ENCODE measurements at places on chromosomes 7 and 10.

DNA sequence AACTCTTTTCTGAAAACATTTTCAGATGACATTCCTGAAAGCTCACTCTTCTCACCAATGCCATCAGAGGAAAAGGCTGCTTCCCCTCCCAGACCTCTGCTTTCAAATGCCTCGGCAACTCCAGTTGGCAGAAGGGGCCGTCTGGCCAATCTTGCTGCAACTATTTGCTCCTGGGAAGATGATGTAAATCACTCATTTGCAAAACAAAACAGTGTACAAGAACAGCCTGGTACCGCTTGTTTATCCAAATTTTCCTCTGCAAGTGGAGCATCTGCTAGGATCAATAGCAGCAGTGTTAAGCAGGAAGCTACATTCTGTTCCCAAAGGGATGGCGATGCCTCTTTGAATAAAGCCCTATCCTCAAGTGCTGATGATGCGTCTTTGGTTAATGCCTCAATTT is 16.5 kb downstream of the ANLN start:
- no peak for DNase-seq

GRCh38 chr7:143214789-143215679 is 6.8 kb upstream of the TAS2R40 start:
- DNase-seq = peak; percentile 61

- no peak for DNase-seq
These were observed 22.2 kb upstream of the PARP12 start for GRCh38 chr7:140084972-140085371.

DNA sequence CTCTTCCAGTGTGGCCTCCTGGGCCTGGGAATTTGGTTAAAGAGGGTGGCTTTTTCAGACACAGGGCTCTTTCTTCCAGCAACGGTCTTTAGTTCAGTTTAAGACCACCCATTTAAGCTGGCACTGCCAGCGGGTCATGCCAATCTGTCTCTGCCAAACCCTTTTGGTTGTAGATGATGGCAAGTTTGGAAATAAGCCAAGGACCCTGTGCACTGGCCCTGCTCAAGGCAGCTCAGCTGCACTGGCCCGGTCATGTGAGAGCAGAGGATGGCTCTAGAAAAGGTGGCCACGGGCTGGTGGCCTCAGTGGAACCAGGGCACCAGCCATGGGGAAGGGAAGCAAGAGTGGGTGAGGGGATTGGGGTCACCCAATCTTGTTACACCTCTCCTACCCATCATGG is 294.1 kb downstream of the GLRX3 start:
- DNase-seq = no peak

GRCh38 chr10:5234106-5234860 is 37.6 kb downstream of the AKR1C4 start:
- DNase-seq = peak; percentile 3

DNA sequence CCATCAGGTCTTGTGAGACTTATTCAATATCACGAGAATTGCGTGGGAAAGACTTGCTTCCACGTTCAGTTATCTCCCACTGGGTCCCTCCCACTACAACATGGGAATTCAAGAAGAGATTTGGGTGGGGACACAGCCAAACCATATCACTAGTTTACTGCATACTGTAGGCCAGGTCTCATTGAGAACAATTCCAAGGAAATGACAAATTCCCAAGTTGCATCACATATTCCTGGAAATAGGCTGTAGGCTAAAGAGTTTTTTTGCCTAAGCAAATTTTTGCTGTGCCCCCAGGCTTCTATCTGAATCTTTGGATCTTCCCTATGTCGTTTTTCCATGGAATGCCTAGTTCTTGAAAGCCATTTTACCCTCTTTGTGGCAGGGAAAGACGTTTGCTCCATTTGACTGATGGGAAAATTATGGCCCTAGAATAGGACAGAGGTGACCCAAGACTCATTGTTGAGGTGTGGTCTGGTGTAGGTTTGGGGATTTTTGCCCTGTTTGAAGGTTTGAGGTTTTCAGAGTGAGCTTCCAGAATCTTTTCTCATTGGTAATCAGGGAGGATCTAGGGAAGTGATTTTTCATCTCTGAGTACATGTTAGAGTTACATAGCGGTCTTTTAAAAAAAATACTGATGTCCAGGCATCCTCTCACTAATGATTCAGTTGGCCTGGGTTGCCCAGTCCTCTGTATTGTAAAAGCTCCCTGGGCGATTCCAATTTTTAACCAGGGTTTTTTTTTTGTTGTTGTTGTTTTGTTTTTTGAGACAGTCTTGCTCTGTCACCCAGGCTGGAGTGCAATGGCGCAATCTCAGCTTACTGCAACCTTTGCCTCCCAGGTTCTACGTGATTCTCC is 44.4 kb downstream of the TACR2 start:
- DNase-seq = no peak

- DNase-seq = no peak
These were observed 72.9 kb upstream of the GPR22 start for GRCh38 chr7:107396990-107397389.

GRCh38 chr10:91662993-91663392 is 30.1 kb upstream of the PPP1R3C start:
- no peak for DNase-seq

DNA sequence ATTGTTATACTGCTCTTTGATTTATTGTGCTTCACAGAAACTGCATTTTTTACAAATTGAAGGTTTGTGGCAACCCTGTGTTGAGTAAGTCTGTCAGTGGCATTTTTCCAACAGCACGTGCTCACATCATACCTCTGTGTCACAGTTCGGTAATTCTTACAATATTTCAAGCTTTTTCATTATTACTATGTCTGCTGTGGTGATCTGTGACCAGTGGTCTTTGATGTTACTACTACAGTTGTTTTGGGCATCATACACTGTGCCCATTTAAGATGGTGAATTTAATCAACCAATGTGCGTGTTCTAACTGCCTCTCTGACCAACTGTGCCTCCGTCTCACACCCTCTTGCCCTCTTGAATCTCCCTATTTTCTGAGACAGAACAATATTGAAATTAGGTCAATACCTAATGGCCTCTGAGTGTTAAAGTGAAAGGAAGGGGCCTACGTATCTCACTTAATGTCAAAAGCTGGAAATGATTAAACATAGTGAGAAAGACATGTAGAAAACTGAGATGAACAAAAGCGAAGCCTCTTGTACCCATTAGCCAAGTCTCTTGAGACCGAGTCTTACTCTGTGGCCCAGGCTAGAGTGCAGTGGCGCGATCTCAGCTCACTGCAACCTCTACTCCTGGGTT is 20.2 kb upstream of the ASL start:
- no peak for DNase-seq

- DNase-seq = no peak
These were observed 19.5 kb downstream of the BAG3 start for GRCh38 chr10:119670717-119671116.

DNA sequence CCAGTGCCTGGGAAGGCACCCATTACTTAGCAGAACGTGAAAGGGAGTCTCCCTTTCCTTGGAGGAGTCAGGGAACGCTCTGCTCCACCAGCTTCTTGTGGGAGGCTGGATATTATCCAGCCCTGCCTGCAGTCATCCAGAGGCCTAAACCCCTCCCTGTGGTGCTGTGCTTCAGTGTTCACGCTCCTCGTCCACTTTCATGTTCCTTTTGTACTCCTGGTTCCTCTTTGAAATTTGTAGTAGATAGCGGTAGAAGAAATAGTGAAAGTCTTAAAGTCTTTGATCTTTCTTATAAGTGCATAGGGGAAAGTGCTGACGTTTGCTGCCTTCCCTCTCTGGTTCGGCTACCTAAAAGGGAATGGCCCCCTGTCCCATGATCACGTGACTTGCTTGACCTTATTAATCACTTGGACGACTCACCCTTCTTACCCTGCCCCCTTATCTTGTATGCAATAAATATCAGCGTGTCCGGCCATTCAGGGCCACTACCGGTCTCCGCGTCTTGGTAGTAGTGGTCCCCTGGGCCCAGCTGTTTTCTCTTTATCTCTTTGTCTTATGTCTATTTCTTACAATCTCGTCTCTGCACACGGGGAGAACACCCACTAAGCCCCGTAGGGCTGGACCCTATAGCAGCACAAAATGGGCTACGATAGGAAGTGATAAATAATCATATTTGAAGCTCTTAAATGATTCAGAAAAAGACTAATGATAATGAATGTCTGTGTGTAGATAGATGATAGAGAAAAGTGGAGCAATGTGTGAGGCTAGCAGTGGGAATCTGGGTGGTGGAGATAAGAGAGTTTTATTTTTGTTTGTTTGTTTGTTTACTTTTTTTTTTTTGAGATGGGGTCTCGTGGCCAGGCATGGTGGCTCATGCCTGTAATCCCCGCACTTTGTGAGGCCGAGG is 5.8 kb upstream of the ESYT2 start:
- DNase-seq = no peak

DNA sequence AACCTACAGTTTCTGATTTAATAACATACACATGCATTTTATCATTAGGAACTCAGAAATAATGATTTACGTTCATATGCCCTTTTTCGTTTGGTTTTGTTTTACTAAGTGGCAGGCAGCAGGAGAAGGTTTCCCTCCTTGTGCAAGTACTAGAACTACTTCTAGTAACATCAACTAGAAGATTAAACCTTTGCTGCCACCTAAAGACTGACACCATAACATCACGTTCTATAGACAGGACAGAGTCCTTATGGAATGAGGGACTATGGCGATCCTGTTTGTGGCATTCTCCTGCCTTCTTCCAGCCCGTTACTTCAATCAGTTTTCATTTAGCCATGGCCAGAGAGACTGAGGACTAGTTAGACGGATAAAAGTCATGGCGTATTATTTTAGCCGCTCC is 53.2 kb downstream of the GAD2 start:
- no peak for DNase-seq

DNA sequence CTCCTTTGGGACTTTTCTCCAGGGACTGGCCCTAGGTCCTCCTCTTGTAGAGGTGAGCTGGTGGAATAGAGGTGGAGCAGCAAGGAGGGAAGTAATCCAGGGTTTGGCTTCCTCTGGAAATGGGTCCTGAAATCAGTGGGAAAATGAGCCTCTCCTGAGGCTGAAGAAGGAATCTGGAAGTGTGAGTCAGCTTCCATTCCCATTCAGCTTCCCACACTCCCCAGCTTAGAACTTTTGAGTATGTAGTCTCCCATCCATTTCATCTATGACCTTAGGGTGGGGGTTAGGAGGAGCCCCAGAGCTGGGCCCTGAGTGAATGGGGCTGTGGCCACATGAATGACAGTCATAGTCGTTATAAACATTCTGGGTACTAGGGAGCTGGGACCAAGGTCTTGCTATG is 17.7 kb downstream of the LDB1 start:
- DNase-seq = no peak

GRCh38 chr7:50552139-50552538 is 13.1 kb downstream of the DDC start:
- no peak for DNase-seq

GRCh38 chr7:92044940-92045339 is 89.3 kb downstream of the CYP51A1 start:
- DNase-seq = no peak

- DNase-seq = no peak
These were observed 98.2 kb downstream of the FAM204A start for GRCh38 chr10:118243907-118244306.

- no peak for DNase-seq
These were observed 67.6 kb upstream of the C1GALT1 start for GRCh38 chr7:7114575-7115291.

- DNase-seq = no peak
These were observed 798.1 kb downstream of the GATA3 start for GRCh38 chr10:8852546-8852945.

- no peak for DNase-seq
These were observed 31.8 kb downstream of the ARL3 start for GRCh38 chr10:102682416-102682815.

DNA sequence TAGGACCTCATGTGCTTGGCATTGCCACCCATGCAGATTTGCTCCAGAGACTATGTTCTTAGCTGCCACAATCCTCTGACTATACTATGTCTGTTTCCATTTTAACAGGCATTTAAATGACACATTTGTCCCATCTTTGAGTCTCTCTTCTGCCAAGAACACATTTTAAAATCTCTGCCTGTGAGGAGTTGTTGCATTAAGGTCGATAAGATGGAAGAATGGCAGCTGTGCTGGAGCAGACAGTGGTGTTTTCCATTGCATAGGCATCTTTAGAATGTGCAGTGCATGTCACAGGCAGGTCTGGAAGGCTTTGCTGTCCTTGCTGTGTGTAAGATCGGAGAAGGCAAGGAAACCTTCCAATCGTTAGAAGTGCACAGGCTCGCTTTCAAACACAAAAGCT is 70.9 kb upstream of the CELF2 start:
- no peak for DNase-seq

DNA sequence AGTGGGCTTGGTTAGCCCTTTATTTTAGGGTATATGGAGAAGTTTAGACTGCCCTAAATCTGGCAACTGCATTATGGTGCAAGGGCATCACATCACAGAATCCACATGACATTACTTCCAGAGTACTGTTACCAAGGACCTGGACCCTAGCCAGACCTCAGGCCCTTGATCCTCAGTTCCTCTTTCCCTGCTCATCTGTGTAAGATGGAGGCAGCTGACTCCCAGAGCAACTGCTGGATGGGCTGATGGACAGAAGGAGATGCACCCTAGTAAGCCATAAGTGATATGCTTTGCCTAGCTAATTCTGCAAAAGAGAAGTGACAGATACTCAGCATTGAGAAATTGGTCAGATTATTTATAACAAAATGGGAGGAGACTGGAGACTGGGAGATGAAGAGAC is 131.7 kb downstream of the DYNC1I1 start:
- DNase-seq = no peak

GRCh38 chr10:5827841-5828240 is 14.6 kb upstream of the GDI2 start:
- DNase-seq = no peak

DNA sequence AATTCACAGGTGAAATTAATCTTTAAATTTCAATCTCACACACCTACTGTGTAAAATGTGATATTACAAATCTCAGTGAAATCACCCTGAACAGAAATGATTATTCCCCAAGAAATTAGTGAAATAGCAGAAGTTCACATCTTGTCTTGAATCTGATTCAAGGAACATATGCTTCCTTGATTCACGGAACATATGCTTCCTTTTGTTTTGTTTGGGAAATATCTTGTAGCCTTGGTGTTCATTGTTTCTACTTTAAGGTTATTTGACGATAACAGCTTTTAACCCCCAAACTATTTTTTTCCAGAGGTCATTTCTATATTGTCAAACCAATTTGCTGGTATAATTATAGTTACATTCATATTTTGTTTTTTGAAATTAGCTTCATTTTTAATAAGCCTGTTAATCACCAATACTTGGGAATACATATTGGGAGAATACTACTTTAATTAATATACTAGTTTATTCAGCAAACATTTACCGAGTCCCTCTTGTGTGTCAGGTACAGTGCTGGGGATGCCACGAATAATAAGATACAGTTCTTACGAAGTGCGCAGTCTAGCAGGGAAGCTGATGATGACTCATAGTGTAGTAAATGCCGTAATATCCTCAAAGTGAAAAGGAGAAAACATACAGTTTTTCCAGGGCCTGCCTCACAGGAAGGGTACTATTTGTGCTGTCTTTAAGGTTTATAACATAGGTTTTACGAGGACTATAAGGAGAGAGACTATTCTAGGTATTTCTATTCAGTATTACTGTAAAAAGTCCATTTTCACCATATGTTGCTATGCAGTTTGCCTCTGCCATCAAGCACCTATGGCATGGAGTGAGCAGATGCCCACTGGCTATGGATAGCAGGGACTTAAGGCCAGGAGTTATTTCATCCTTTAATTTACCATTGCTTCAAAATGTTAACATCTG is 32.5 kb downstream of the PRKAR2B start:
- no peak for DNase-seq

Data from PC-9 (cell line).